NCI-H1436 treated with DMSO at 0.1 percent for 48 hours (cell line): ENCODE measurements at places on chromosomes 7 and 10.

GRCh38 chr7:90939666-90940065 is 324.6 kb upstream of the FZD1 start:
- no peak for DNase-seq

DNA sequence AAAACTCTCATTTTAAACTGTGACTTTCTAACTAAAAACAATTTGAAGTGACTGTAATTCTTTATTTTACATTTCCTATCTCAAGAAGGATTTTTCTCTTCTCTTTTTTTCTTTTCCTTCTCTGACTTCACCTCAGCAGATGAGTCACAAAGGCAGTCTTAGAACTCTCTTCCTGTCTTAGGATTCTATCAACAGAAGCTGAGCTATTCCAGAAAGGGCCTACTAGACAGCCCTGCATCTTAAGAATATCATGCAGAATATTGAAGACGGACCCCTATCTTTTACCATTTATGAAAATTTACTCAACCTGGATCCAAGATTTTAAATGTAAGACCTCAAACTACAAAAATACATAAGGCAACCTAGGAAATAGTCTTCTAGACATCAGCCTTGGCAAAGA is 365.7 kb upstream of the SEMA3C start:
- no peak for DNase-seq

- no peak for DNase-seq
These were observed 10.9 kb upstream of the VWA2 start for GRCh38 chr10:114228156-114228555.

GRCh38 chr7:82904871-82905270 is 257.8 kb downstream of the PCLO start:
- DNase-seq, result no peak

DNA sequence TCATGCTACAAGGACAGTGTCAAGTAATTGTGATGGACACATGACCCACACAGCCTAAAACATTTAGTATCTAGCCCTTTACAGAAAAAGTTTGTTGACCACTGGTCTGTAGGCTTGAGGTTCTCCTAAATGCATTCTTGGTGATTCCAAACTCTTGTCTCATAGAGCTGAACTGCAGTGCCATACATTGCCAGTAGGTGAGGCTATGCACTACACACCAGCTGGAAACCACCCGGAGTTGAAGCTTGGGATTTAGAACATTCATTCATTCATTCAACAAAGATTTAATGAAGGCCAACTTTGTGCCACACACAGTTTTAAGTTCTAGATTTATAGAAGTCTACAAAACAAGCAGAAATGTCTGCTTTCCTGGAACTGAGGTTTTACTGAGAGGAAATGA is 77.3 kb upstream of the TCF7L2 start:
- DNase-seq, result no peak

GRCh38 chr7:145986248-145986874 is 130.2 kb upstream of the CNTNAP2 start:
- DNase-seq, result no peak

- DNase-seq, result no peak
These were observed at the start of gene TWIST1 for GRCh38 chr7:19117091-19117869. Gene TWIST1 (minus strand): TSS chr7:19117636. CDS start chr7:19117321, 315 bp downstream.

DNA sequence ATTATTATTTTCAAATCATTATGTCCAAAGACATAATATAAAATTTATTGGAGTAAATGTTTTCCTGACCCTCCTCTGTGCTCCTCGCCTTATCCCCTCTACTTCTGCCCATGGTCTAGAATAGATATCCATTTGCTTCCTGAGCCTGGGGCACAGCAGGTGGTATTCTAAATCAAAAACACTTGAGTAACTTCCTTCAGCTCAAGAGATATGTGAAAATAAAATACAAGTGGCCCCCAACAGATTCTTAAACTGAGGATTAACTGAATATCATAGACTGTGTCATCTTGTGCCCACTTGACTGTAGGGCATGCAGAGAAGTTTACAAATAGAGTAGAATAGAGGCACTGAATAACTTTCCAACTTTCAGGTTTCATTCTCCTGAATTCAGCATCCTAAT is 59.1 kb downstream of the HGF start:
- DNase-seq, result no peak

DNA sequence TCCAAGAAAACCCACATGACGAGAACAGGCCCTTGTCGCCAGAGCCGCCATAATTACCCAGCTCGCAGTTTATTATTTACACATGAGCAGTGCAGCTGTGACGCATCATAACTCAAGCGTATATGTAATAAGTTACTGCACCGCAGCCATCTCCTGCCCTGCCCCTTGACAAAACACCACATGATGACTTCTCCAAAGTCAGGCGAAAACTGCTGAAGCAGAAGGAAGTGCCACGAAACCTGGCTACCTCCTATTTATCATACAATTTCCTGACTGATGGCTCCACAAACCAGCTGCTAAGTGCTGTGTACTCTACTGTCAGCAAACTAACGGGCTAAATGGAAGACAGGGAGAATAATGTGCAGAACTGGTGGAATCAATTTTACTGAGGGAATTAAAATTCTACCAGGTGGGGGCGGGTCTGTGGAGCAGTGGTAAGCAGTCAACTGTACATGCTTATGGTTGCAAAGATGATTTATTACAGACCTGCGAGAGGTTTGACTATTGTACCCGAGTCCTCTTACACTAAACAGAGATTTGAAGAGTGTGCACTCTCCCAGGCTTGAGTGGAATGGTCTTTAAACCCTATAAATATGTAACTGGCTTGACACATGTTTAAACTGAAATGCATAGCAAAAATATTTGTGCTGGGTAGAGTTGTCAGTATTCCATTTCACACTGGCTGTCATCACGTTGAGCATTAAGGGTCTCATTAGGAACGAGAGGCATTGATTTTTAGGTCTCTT is 156.0 kb downstream of the GLI3 start:
- no peak for DNase-seq

DNA sequence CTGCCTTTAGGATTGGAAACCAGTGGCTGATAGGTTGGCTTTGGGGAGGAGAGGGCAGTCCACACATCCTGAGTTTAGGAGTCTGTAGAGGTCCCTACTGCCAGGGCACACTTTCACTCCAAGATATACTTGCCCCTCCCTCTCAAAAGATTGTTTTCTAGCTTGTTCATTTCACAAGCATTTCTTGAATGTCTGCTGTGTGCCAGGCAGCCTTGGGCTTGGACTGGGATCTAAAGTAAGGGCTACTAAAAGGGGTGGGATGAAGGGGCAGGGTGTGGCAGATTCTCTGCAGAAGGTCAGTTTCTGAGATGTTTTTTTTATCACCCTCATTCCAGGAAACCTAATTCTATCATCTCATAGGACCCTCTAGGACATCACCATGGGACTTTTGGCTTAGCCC is 272.4 kb downstream of the SKAP2 start:
- no peak for DNase-seq

- no peak for DNase-seq
These were observed 63.2 kb downstream of the PRPF18 start for GRCh38 chr10:13649844-13650520.

- DNase-seq, result no peak
These were observed 136.2 kb upstream of the NRBF2 start for GRCh38 chr10:62996925-62997324.

DNA sequence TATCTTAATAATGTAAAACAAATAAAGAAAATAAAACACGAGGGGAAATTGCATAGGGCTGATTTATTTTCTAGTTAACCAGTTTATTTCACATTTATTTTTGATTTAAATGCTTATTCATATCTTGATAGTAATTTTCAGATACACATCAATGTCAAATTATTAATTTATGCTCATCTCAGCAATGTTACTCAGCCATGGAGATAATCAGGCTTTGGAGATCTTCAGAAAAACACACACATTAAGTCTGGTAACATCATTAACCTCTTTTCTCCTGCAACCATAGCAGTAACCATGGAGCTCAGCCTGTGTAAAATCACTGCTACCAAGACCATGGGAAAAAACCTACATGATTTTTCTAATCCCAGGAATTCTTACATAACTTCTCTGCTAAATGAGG is 31.9 kb upstream of the TBX20 start:
- no peak for DNase-seq

- DNase-seq, result no peak
These were observed 18.5 kb downstream of the AGR2 start for GRCh38 chr7:16786257-16786656.

DNA sequence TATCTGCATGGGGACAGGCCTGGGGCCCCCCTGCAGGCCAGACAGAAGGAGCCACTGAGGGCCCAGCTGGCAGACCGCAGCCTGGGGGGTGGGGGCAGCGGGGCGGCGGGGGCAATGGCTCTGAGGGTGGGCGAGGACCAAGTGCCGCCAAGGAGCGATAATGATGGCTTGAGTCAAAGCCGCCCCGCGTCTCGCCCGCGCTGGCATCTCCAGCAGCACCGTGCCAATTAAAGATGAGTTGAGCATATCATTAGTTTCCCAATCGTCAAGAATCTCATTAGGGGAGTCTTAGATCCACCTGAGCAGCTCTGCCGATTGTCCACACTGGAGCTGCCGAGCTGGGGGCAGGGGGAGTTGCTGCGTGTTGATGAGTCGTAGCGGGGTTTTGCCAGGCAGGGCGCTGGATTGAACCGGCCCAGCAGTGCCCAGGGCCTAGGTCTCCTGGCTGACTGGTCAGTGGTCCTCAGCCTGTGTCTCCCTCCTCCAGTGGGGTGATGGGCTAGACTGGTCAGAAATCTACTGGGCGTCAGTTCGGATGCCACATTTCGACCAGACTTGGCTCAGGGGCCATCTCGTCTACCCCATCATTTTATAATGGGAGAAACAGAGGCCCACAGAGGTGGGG is 41.0 kb upstream of the PSMG3 start:
- no peak for DNase-seq

DNA sequence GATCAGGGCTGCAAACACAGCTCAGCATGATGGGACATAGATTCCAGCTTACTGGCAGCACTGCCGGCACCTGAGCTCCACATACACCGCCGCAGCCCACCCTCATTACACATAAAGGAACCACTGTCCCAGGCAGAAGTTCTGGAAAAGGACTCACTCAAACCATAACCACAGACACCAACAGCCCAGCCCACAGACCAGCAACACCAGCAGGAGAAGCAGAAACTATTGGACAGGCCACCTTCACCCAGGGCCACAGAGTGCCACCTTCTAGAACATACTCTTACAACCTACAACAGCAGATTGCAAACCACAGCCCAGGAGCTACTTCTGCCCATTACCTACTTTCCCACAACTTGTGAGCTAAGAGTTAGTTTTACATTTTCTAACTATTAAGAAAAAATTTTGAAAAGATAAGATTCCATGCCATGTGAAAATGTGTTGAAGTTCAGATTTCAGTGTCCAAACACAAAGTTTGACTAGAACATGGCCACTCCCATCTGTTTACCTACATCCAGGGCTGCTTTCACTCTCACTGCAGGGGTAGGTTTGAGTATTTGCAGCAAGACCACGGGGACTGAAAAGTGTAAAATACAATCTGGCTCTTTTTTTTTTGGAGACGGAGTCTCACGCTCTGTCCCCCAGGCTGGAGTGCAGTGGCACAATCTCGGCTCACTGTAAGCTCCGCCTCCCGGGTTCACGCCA is 153.0 kb downstream of the TNS3 start:
- no peak for DNase-seq

- no peak for DNase-seq
These were observed 29.5 kb upstream of the HYCC1 start for GRCh38 chr7:23043441-23043840.

DNA sequence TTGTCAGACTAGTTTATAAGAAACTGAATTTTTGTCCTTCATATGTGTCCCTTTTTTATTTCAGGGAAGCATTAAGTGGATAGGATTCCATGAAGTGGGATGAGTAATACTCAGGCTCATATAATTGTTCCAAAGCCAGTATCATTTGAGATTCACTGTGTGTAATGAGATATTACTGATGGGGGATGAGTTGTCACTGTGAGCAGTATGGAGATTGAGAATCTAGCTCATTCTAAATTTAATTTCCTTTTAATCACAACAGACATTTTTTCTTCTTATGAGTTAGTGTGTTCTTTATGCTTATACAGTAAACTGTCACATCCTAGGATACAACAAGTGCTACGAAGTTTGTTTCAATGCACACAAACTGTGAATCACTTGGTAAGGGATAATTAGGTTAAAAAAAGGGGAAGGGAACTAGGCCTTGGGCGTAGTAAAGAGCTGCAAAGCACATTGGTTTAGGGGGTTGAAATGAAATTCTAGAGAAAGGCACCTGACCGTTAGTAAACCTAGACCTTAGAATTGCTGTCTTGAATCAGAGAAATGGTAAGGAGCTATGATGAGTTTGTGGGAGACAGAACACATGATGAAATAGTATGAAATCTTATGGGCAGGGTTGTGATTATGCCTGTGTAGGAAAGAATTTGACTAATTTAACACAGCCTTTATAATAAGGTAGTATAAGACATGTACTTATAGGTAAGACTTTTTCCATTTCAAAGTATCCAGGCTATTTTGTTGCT is 153.4 kb downstream of the MLLT10 start:
- no peak for DNase-seq

- no peak for DNase-seq
These were observed 67.5 kb downstream of the DNAJB9 start for GRCh38 chr7:108637049-108637621.

DNA sequence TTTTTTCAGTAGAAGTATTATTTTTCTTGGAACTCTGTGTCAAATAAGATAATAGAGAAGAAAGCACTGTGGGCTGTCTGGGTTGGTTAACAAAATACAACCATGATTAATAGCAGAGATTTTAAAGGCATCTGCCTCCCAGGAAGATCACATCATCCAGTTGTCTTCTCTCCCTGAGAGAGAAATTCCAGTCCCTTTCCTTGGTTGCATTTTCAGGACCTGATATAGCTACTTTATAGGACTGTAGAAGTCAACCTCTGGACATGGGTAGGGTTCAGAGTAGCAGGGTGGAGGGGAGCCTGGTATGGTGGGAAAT is 309.9 kb upstream of the IGFBP3 start:
- no peak for DNase-seq

DNA sequence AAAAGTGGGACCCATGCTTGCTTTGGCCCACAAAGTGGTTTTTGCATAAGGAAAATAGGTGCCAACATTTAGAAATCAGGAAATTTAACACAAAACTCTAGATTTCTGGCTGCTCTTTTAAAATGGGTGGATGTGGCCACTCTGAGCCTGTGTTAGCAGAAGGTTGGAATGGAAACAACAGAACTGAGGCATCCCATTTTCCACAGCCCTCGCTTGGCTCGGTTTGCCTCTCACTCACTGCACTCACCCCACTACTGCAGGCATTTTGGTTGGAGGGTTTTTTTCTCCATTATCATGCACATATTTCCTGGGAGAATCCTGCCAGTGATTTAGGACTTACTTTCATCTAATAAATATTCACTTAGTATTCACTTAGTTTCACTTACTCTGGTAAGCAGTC is 178.9 kb downstream of the BICC1 start:
- no peak for DNase-seq

- no peak for DNase-seq
These were observed 84.2 kb downstream of the CDK6 start for GRCh38 chr7:92751902-92752901.

- DNase-seq, result no peak
These were observed 104.3 kb downstream of the BBS9 start for GRCh38 chr7:33233659-33234058.
